ENCODE measurements at places on chromosomes 2 and 18.

GRCh38 chr2:59083075-59083828, 842.1 kb upstream of the FANCL start:
- DNase-seq = no peak

GRCh38 chr2:181095486-181095885, 115.1 kb downstream of the UBE2E3 start:
- no peak for DNase-seq

DNA sequence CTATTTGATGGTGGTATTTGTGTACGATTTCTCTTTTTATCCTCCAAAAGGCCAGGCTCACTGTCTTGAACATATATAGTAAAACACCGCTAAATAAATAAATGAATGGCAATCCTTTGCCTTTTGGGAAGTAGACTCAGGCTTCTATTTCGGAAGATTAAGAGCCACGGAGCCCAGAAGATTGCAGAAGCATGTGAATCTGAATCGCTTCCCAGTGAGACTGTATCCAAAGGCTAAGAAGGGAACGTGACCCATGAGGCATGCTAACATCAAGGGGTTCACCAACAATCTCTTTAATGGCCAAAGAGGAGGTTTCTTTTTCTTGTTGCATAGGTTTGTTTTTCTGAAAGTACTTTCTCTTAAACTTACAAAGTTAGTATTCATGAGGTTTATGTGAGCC, 70.0 kb upstream of the DNMT3A start:
- DNase-seq = no peak

- no peak for DNase-seq
Measured at GRCh38 chr2:112601754-112602153, 17.3 kb downstream of the CHCHD5 start.

DNA sequence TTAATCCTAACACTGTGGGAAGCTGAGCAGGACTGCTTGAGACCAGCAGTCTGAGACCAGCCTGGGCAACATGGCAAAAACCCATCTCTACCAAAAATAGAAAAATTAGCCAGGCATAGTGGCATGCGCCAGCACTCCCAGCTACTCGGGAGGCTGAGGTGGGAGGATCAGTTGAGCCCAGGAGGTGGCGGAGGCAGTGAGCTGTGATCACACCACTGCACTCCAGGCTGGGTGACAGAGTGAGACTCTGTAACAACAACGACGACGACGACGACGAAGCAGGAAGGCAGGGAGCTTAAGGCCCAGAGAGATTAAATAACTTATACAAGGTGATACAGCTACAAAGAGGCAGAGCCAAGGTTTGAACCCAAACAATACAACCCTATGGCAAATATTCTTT, 37.3 kb downstream of the CFAP36 start:
- DNase-seq = no peak

DNA sequence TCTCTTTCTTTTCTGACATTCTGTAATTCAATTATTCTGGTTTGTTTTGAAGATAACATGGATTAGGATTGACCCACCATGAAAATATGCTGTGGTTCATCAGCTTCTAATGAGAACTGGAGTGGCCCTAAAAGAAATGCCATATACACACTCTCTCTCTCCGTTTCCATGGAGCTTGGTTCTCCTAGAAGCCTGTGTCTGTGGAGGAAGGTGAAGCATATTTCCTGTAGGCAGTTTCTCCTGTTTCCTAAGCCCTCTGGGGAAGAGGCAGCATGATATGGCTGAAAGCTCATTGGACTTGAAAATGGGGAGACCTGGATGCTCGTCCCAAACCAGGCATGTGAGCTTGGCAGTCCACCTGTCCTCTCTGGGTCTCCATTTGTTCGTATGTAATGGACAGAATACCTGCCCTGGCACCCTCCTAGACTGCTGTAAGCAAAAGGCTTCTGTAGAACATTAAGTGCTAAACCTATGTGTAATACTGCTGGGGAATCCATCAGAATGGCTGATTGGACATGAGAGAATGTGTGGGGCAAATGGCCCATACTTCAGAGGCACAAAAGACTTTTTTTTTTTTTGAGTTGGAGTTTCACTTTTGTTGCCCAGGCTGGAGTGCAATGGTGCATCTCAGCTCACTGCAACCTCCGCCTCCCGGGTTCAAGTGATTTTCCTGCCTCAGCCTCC, 75.3 kb upstream of the PPP1CB start:
- no peak for DNase-seq

- no peak for DNase-seq
Measured at GRCh38 chr2:233430081-233430480, 75.8 kb downstream of the DGKD start.

DNA sequence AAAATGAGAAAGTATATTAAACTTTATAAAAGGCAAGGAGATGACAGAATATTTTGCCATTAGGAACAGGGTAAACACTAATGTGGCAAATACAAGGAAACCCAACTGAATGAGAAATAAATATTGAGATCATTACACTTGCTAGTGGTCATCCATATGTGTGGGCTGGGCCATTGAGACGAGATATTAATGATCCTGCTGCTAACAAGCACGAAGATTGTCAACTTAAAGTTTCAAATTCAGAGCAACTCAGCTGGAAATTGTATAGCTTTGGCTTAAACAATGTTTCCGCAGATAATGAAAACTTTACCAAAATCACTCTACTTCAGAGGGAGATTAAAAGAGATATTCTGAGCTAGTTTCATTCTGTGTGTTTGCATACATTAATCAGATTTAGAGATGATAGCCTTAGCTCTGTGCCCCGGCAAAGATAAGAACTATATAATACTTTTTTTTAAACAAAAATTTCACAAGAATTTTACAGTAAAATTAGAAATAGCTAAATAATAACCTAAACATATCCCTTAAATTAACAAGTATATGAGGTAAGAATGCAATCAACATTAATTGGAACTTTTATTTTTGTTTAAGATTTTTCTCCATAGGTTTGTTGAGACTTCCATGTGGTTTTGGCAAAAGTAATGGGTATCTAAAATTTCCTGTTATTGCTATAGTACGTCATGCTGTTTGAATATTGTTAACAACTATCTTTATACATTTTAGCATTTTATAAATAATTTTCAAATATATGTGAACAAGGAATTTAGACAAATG, 40.0 kb downstream of the FN1 start:
- DNase-seq = no peak

- DNase-seq = no peak
Measured at GRCh38 chr2:26325851-26326250, 20.1 kb upstream of the SELENOI start.

- DNase-seq = no peak
Measured at GRCh38 chr2:217929272-217929671, 73.5 kb downstream of the TNS1 start.

GRCh38 chr2:183610724-183611123, 486.5 kb downstream of the NUP35 start:
- no peak for DNase-seq

- DNase-seq = no peak
Measured at GRCh38 chr18:33951031-33951430, 273.7 kb downstream of the NOL4 start.
